ENCODE measurements at places on chromosomes 12 and 14. TPM values are rescaled to one million over a fixed set of nuclear protein-coding genes. Genes with fewer than 3 reads are reported as not detected.

DNA sequence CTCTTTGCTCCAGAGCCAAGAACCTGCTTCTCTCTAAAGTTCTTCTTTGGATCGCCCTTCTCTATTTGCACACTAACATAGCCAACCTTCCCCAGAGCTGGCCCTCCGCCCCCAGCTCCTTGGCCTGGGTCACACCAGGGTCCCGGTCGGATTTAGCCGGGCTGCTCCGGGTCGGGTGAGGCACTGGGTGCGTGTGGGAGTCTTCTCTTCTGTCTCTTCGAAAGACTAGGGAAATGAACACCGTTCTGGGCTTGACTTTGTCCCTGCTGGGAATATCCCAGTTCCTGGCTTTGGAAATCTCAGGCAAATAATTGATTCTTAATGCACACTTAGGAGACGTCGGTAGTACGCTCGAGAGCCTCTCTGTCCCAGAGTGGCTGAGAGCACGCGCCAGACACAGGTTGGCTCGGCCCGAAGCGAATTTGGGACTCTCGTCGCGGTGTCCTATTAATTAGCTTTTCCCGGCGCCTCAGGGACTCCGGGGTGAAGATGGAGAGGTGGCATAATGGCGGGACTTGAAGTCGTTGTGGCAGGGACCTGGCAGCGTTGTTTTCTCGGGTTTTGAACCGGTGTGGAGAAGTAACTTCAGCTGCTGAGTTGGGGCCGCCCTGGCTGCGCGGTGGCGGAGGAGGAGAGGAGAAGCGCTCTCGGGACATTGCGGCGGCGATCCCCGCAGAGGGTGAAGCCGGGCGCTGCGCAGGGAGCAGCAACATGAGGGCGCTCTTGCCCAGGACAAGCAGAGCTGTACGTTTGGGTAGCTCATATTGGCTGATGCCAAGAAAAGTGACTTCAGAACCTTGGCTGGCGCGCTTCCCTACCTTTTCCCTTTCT, 7.5 kb downstream of the FOXG1 start:
- no peak for DNase-seq

GRCh38 chr12:67750513-67751183, 102.1 kb downstream of the DYRK2 start:
- no peak for DNase-seq

GRCh38 chr14:42499137-42499536, 892.5 kb downstream of the LRFN5 start:
- DNase-seq, result no peak

DNA sequence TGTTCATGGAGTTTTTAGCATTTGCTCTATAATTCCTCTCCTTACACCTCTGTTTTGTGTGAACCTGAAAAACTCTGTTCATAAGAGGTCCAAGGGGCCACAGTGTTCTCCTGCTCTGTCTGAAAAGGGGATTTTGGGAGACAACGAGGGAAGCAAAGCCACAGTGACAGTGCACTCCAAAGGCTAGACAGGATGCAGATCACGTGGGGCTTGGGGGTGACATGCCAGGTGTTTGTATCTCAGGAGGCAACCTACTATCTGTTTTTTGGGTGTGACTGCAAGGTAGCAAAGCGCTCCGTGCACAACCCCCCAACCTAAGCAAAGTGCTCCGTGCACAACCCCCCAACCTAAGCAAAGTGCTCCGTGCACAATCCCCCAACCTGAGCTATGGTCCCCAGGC, 5.1 kb upstream of the CHD4 start:
- DNase-seq, result no peak

GRCh38 chr12:127745469-127746212, 521.3 kb upstream of the TMEM132C start:
- no peak for DNase-seq

DNA sequence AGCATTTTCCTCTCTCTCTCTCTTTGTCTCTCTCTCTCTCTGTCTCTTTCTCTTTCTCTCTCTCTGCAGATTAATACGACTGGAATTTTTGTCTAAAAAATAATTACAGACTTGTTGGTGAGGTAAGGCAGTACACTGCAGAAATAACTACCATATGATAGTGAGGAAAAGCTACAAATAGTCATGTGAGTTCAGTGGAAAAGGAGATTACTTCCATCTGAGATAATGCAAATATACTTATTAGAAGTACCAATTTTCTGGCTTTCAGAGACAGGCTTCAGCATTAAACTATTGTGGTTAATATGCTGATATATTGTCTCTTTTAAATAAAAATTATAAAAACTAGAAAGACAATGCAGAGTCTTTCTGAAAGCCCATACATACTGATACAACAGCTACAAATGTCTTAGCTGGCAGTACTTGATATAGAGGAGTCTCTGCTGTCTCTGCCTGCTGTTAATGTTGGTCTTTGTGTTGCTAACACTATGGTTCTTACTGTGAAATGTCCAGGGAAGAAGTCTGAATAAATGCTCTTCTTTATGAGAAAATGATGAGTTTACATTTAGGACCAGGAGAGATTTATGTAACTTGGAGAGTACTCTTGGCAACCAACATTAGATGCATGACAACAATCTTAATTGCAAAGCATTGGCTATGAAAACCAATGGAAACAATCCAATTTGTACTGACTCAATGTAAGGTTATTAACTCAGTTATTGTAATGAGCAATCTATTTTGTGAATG, 167.0 kb downstream of the LRFN5 start:
- no peak for DNase-seq

DNA sequence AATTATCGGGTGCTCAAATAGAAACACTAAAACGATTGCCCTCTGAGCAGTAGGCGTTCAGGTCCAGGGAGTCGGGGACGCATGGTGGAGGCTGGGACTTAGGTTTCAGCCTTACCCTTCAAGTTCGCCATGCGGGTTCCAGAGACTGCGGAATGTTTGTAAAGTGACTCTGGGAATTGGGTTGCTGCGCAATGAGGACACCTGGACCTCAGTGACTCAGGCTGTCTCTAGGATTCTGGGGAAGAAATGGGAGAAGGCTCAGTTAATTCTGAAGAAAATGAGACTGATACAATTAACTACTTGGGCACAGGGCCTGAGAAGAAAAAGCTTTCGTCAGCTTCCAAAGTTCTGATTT, 1.1 kb downstream of the LGALS3 start:
- no peak for DNase-seq

DNA sequence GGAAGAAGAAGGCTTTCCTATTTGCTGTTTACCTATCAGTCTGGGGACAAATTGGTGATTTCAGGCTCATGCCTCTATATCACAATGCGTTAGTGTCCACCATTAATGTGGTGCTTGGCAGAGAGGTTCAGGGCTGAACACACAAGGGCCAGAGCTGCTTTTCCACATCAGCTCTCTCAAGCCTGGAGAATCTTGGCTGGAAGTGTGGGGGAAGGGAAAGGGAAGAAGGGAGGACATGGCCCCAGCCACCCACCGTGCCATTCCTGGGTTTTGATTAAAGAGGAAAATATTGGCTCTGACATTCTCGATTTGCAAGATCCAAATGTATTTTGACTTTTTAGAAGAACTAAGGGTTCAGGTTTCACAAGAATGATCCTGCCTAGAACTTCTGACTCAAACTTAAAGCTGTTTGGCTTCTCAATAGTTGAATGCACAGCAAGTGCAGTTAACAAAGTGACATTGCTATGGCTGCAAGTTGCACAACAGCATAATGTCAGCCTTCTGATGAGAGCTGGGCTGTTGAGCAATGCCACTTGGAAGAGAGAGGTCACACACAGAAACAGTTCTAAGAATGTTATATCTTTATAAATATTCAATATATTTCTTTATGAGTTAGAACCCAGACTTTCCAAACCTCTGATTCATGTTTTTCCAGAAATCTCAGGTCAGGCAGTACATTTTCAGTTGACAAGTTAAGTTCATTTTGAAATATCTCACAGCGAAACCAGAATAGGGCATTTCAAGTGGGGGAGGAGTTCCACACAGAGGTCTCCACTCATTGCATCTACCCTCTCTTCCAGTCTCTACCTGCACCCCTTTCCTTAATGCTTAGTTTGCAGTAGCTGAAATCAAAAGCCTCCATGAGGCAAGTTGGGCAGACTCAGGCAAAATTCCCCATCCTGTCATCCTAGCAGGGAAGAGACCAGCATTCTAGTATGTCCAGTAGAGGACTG, 25.3 kb downstream of the IGF1 start:
- DNase-seq, result no peak

DNA sequence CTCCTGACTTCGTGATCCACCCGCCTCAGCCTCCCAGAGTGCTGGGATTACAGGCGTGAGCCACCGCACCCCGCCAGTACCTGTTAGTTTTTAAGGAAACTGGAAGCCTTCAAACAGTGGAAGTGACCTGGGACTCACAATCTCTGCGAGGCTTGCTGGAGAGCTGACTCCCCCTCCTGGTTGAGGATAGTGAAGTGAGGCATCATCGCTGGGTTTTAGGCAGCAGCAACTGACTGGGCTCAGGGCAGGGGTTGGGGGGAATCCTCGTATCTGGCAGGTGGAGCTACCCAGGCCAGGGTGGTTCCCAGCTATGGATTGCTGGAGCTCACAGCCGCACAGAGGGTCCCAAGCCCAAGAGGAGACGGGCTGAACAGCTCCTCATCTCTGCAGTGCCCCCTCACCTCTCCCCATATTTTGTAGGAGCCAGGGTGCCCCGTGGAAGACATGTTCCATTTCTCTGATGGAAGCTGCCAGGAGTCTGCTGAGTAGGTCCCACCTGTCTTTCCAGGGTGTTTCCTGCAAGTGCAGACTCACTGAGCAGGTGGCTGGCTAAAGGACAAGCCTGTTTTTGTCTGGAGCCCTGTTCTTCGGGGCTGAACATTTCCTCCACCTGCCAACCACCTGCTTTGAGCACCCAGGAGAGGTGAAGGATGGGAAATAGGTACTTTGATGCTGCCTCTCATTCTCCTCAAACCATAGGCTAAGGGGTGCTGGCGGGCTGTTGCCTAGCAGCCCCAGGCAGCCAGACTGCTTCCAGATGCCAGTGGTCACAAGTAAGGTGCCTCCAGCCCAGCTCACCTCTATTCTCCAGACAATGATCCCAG, 3.1 kb downstream of the AVIL start:
- no peak for DNase-seq

- no peak for DNase-seq
Measured at GRCh38 chr12:3320881-3321509, 170.0 kb upstream of the PRMT8 start.

DNA sequence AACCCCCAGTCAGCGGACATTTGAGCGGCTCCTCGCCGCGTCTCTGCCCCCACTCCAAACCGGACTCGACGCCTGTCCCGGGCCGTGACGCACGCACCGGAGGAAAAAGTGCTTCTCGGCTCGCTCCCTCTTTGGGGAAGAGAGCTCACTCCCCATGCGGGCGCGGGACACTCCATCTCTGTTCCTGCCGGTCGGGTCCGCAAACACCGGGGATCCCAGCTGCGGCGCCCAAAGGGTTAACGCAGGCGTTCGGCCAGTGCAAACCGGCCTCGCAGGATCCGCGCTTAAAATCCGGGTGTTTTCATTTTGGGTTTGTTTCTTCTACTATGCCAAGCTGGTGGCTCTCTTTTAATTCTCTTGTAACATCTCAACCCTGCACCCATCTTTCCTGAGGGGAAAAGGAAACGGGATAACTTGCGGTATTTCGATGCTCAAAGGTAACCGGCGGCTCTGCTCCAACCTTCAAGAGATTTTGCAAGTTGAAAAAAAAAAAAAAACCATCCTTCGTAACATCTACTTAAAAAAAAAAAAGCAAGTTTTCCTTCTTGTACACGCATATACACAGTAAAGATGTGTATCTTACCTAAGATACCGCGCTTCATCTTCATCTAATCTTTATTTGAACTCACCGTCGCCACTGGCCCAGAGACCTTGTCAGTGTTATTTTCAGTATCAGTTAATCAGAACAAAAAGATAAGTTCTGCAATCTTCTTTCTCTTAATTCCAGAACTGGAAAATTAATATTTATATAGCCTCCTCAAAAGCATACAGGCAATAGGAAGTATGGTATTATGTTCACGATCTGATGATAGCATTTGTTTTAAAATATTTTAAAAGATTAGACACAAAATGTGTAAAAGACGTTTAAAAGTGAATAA, 1.6 kb upstream of the ATP2B1 start:
- DNase-seq, result peak; percentile 51

The KRT75 gene
- not detected for total RNA-seq

The NPAS3 gene
- not detected for total RNA-seq

The GYS2 gene
- total RNA-seq, result not detected

The GPR132 gene
- 49.6 TPM for total RNA-seq

The TSPAN19 gene
- not detected for total RNA-seq

The RNF31 gene
- total RNA-seq, result 88.7 TPM

The ARHGEF25 gene
- 5.3 TPM for total RNA-seq

The PLBD1 gene
- total RNA-seq, result not detected

The NAV3 gene
- not detected for total RNA-seq

The LMO3 gene
- not detected for total RNA-seq

The IL26 gene
- total RNA-seq, result 1.6 TPM

The TTC5 gene
- 16.7 TPM for total RNA-seq
